ENCODE measurements at places on chromosomes 12 and 14.

- DNase-seq, result peak; percentile 54
Observed at GRCh38 chr12:52582971-52583456, 9.4 kb upstream of the KRT74 start.

DNA sequence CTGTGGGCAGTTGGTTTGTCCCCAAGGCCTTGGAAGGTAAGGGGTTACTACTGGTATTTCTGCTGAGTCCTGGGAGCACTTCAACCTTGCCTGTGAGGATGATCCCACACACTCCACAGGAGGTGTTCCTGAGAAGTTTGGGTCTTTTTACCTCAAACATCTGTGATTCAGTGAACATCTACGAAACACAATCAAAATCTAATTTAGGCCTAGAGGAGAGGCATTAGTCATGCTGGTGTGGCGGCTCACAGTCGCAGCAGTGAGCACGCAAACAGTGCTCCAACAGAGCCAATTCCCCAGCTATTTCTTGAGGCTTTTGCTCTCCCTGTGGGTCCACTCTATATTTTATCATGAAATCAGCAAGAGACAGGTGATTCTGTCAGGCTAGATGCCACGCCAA lies 107.6 kb downstream of the APAF1 start:
- no peak for DNase-seq

GRCh38 chr12:130192642-130193345 lies 30.5 kb downstream of the FZD10 start:
- DNase-seq, result no peak

GRCh38 chr12:79547735-79548609 lies 142.8 kb downstream of the PAWR start:
- DNase-seq, result no peak

DNA sequence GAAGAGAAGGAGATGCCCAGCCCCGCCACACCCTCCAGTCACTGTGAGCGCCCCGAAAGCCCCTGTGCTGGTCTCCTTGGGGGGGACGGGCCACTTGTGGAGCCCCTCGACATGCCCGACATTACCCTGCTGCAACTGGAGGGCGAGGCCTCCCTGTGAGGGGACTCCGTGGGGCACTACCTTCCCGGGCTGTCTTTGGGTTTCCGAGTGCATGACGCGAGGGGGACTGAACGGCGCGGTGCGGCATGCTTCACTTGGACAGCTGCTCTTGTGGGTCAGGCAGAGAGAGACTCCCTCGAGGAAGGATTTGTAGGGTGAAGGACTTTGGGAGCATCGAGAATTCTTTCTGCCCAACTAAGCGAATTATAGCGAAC lies 1.1 kb downstream of the CCDC184 start:
- no peak for DNase-seq

Measured in renal cortex interstitium (tissue), 15 donors.